ENCODE measurements at places on chromosomes 3 and 15.

- no peak for DNase-seq
Observed at GRCh38 chr3:59418836-59419235, 369.0 kb upstream of the CFAP20DC start.

DNA sequence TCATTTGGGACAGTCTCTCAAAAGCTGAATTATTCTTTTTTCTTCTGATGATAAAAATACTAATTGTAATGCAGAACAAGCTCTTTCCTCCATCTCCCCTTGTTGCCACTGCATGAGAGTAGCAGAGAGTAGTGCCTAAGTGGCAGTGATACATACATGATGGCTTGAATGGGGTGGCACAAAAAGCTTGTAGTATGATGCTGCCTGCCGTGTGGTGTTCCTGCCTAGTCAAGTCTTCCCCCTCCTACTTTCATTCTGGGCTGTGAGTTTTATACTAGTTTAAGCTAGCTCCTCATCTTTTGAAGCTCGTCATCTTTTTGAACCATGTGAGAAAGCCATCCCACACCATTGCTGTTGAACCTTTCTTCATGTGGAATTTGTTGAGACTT lies 230.5 kb downstream of the NFKBIZ start:
- no peak for DNase-seq

- DNase-seq, result no peak
Observed at GRCh38 chr15:48565560-48566482, 79.7 kb downstream of the FBN1 start.

- no peak for DNase-seq
Observed at GRCh38 chr3:31321620-31322019, 211.1 kb upstream of the STT3B start.

DNA sequence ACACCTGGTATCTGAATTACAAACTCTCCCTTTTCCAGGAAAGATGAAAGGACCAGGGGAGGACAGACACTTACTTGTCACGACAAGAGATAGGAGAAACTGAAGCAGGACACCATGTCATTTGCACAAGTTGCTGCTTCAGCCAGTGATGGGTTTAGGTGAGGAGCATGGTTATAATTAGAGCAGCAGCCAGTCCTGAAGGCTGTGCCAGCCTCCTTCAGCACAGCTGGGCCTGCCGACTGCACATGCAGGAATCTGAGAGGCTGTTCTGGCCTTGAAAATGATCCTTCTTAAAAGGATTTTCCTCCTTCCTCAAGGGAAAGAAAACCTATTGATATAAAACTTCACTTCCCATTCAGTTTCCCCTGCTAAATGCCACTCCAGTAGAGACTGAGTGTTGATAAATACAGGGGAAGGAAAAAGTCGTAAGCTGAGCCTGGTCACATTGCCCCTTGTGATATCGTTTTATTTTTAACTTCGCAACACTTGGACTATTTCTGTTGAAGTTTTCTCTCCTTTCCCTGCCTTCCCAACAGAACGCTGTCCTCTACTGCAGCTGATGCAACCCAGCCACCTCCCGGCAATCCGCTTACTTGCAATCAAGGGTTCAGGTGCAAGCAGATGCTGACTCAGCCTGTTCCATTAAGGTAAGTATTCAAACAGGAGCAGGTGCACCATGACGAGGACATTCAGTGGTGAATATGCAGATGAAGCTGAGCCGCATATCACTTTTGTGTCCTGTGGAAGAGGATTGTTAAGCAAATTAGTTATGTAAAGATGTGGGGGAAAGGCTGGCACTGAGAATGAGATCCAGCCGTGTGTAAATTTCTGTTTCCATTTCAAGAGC lies at the start of gene FBXO40:
Gene FBXO40, plus strand, starts transcription at position 524 of the 847 bp plus-strand sequence. CDS start 27,197 bp downstream, outside the sequence.
- peak; percentile 79 for DNase-seq

DNA sequence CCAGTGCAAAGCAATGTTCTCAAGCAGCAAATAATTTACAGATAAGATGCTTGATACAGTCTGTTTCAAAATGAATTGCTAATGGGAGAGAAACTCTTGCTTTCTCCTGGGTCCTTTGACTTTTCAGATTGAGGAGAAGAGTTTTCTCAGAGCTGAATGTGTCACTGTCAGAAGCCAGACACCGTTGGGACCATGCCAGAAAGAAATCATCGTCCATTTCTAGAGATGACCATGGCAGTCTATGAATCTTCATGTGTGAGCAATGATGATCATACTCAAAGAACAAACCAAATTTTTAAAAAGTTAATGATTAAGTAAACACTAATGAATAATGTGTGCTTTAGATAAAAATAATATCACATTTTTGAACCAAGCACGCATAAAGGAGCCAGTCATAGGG lies 77.6 kb downstream of the ZNF385D start:
- no peak for DNase-seq

DNA sequence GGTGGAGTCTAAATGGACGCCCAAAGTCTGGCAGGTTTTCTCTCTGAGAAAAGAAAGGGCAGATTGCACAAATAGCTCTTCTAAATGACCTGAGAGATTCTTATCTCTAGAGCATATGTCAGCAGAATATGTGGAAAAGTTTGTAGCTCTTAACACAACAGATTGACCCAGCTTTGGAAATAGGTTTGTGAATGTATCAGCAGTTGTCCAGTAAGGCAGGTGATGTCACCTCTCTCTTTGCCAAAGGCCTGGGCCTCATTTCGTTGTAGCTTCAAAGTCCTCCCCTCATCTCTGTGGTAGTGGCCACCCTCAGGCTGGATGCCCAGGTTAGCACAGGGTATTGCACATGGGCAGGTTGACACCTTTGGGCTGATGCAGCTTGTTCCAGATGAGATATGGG lies 36.0 kb downstream of the PDIA5 start:
- no peak for DNase-seq

DNA sequence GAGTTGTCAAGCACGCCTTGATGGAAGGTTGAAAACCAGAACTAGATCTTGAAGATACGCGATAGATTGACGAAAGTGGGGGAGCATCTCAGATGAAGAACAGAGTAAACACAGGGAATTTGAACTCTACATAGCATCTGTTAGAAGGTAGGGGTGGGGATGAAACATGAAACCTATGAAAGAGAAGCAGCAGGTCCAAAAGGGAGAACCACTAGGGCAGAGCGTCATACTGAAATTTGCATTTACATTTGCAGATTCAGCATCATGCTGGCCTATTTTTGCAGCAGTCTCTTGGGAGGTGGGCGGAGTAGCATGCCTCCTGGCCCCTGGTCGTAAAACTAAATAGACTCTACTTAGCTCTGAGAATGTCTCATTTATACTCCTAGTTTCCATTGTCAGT lies 46.1 kb upstream of the RASGRP1 start:
- peak; percentile 24 for DNase-seq

DNA sequence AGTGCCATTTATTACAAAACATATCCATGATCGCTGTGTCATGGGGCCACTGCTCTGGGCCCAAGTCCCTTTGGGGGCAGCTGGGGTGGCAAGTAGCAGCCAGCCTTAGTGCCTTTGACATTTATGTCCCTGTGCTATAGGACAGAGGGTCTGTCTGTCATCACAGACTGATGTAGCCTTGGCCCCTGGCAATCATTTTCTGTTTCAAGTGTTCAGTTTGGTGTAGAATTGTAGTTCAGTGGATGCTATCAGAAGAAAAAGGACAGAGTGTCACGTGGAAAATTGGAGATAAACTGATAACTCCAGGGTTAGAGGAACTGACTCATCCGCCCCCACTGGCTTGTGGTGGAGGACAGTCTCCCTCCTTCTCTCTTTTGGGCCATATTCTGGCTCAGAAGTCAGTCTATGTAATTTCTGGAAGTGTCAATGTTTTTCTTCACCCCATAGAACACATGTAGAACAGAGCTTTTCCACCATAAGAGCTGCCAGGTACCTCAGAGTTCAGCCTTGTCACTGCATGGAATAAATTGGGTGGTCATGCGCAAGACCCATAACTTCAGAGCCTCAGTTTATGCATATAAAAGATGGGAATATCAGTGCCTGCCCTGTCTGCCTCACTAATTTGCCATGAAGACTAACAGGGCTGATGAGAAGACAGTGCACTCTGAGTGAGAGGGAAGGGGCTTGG lies 4.5 kb upstream of the MRPS22 start:
- DNase-seq, result no peak

GRCh38 chr3:67458408-67458807 lies 196.0 kb downstream of the SUCLG2 start:
- no peak for DNase-seq

- no peak for DNase-seq
Observed at GRCh38 chr3:129239991-129240390, 9.4 kb upstream of the COPG1 start.

All from NCI-H510A treated with DMSO at 0.1 percent for 48 hours (cell line).